ENCODE measurements at places on chromosomes 12 and 14. TPM values are rescaled to one million over a fixed set of nuclear protein-coding genes. Genes with fewer than 3 reads are reported as not detected.
A peak's percentile ranks its signal among the peaks of the same experiment; 100 is the strongest.

DNA sequence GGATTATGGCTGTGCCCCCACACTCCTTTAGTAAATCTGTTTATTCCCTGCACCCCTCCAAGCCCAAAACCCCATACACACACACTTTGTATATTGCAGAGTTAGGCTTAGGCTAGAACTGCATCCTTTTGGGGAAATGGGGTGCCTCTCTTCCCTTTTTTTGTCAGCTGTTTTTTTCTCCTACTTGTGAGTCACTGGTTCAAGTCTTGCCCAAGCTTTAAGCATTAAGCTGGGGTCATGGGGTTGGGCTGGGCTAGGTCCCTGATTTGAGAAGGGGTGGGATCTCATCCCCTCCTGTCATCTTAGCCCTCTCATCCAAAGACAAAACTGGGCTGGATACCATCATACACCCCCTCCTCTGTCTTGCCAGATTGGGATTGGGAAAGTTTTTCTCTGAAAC, 1.6 kb downstream of the LRP1 start:
- DNase-seq: no peak

DNA sequence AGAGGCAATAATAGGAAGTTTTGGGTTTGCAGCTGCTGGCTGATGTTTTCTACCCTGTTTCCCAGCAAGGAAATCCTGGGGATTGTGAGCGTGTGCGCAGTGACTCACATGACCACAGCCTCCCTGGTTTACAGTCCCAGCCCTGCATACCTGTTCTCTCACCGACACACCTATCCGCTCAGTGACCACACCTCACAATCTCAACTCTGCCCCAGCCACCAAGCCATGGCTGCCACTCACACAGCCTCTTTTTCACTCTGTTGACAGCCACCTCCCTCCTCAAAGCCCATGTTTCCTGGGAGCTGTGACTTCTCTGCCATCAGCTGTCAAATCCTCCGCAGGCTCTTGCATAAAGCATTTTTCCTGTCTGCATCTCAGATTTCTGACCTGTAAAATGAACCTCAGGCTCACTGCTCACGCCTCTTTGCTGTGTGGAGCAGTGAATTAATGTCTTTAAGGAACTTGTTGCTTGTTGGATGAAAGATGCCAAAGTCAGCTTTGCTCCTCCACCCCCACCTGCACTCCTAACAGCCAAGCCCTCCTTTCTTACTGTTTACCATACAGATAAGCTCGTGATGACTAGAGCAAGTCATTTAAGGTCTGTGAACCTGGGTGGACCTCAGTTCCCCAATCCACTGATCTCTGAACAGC, 43.5 kb downstream of the B4GALNT3 start:
- peak; percentile 96 for DNase-seq

- no peak for DNase-seq
These were observed 87.3 kb downstream of the TMX1 start for GRCh38 chr14:51327376-51327775.

DNA sequence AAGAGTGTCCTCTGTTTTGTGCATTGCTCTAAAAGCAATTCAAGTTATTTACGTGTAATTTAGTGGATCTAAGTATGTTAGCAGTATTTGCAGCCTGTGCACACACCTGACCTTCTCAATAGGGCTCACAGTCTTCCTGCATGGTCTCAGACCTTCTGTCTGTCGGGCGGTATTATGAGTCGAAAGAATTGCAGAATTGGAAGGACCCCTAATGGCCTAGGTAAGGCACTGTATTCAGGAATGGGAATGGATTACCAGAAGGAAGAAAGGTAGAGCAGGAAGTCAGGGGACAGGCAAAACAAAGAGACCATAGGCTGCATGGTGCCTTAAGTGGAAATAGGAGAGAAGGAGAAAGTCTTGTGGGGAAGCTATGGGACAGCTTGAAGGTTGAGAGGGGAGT, 341.6 kb downstream of the VRK1 start:
- peak; percentile 25 for DNase-seq

ADSS1 gene
- total RNA-seq: 7.9 TPM

DNA sequence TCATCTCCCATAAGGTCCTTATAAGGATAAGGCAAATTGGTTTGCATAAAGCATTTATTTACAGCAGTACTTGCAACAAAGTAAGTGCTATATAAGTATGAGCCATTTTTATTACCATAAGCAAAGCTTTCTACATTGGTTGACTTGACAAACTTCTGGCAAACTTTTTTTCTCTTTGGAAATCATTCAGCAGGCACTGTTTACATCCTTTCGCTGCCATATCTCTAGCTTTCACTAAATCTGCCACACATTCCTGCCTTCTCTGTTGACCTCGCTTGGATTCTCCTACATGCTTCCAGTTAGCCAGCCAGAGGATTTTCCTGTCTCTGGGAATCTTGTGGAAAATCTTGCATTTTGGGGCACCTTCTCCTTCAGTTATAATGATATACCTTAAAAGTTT, 21.8 kb upstream of the HDAC7 start:
- no peak for DNase-seq

SALL2 gene
- total RNA-seq: 4.1 TPM

GRCh38 chr12:33304176-33304575, 135.4 kb downstream of the SYT10 start:
- no peak for DNase-seq

DNA sequence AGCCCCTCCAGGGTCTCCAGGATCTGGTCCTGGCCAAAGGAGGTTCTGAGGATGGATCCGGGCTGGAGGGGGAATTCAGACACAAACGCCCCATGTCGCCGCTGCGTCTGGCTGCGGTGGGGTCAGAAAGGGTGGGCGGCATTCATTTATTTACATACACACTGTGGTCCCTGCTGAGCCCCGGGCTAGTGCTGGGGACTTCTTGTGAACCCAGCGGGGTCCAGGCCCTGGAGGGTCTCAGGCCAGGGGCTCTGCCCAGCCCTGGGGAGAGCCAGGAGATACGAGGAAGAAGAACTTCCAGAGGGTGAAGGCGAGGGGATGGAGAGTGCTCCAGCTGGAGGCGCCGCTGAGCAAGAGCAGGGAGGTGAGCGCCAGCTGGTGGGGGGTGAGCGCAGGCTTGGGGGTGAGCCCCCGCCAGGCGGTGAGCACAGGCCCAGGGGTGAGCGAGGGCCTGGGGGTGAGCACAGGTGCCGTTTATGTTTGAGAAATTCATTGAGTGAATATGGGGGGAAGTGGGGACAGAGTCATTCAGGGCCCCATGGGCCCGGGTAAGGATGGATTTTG, 68.1 kb downstream of the NCOR2 start:
- DNase-seq: no peak

DNA sequence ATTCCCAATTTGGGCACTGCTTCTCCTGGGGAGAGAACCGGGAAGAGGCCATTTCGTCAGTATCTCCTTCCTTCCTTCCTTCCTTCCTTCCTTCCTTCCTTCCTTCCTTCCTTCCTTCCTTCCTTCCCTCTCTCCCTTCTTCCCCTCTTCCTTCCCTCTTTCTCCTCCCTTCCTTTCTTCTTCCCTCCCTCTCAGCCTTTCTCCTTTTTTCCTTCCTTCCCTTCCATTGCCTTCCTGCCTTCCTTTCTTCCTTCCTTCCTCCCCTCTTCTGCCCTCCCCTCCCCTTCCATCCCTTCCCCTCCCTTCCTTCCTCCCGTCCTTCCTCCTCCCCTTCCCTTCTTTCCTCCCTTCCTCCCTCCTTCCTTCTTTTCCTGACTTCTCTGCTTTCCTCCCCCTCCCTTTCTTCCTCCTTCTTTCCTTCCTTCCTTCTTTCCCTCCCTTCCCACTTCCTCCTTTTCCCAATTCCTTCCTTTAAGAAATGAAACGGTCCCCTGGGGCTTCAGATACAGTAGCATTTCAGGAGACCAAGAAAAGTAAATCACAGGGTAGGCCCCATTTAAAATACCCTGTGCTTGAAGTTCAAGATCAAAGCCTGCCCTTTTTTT, 71.8 kb downstream of the ACACB start:
- no peak for DNase-seq

GRCh38 chr12:121288158-121288845, 8.2 kb downstream of the CAMKK2 start:
- no peak for DNase-seq

AKAP6 gene
- 1.5 TPM for total RNA-seq

GRCh38 chr14:54652605-54653052, 85.7 kb downstream of the SAMD4A start:
- no peak for DNase-seq

PARP11 gene
- 2.2 TPM for total RNA-seq

SLC25A47 gene
- total RNA-seq: not detected

DNA sequence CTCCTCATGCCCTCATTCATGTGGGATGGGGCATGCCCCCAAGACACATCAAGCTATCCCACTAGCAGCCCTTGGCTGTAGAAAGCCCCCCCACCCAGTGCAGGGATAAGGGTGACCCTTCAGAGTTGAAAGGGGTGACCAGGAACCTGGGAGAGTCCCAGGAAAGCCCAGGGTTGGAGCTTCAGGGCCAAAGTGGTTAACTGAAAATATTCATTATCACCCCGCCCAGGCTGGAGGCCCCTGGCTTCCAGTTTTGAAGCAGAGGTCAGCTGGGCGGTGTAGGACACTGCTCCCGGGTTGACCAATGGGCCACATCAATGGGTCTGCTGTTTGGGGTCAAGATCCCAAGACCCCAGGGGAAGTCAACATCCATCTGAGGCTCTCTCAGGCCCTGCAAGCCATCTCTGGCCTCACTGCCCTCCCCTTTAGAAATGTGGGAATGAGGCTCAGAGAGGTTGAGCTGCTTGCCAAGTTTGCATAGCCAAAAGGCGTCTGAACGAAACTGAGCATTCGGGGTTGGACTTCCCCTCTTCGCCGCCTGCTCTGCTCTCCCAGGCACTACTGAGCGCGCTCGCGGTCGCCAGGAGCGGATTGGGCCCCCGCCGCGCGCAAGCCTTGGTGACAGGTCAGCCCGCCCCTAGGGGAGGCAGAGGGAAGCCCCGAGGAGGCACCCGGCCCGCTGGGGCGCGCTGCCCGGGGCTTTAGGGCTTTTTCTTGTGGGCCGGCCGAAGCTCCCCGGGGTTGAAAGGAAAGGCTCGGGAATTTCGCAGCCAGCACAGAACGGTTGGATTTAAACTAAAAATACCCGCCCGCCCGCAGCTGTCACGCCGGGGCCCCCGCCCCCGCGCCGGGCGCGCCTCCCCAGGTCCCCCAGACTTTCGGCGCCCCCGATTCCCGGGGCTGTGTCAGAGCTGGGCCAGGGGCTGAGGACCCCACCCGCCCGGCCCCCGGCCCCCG, 576 bp downstream of the SYNE3 start:
- DNase-seq: peak; percentile 40

SLC6A15 gene
- total RNA-seq: not detected

DNA sequence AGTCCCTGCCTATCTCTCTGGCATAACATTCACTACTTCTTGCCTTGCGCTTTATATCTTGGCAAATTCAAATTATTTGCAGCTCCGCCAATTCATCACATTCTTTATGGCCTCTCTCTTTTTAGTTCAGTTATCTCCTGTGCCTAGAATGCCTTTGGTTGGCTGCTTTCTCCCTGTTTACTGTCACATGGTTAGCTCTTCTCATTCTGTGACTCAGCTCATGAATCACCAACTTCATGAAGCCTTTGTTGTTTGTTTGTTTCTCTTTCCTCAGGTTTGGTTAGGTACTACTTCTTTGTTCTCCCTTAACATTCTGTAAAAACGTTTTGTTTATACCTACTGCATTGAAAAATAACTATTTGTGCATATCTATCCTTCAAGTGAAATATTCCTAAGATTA, 376.5 kb upstream of the GARIN6 start:
- DNase-seq: peak; percentile 75

DNA sequence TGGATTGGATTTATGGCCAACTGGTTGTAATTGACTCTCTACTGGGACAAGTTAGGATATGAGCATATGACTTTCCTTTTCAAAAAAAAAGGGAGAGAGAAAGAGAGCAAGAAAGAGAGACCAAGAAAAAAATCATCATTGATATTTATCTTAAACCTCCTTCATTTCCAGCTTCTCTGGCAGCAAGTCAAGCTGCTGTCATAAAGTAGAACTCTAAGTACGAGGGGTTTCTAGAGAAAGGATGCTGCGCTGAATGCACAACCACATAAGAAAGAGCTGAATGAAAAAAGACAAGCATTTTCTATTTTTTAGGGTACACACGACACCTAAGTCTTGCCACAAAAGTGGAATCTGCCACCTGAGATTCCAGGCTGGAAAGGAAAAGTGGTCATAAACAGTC, 182.6 kb downstream of the SLC25A21 start:
- DNase-seq: no peak

MSI1 gene
- not detected for total RNA-seq

GRCh38 chr14:52607061-52607460, 54.4 kb downstream of the GPR137C start:
- no peak for DNase-seq

KRT72 gene
- total RNA-seq: not detected

GRCh38 chr12:106287364-106287763, 15.2 kb upstream of the TCP11L2 start:
- DNase-seq: peak; percentile 73

GRCh38 chr12:91533366-91533765, 350.7 kb upstream of the DCN start:
- no peak for DNase-seq

DNA sequence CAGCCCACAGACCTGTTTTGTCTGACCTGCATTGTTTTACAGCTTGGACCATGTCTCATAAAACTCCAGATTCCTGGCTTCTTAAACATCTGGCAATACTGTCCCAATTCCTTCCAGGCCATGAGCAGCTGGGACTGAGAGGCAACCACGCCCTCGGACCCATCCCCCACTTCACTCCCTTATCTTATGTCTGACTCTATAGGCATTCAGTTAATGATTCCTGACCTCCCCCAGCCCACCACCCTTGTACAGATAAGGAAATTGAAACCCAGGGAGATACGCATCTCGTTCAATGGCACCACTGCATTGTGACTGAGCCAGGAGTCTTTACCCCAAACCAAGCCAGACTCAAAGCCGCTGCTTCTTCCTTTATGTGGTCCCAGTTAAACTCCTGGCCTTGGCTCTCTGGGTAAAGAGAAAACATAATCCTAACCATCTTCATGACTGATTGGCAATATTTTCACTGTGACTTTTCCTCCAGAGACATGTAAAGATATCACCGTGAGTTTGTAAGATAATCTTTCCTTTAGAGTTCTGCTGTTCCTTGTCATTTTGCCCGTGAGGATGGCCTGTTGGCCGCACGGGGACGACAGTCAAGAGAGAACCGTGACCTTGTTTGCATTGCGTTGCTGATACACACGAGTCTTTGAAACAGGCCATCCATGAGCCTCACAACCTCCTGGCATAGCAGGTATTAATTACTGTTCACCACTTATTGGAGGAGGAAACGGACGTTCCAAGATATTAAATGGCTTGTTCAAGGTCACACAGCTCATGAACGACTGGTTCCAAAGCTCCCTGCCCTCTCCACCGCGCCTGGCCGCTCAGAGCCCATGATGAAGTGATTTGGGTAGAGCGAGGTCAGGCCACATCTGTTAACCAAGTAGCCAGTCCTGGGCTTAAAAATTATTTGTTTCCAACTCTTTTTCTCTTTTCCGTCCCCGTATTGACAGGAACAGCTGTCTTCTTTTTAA, 39.4 kb downstream of the MAP1LC3B2 start:
- peak; percentile 16 for DNase-seq

- peak; percentile 75 for DNase-seq
These were observed 157.7 kb downstream of the TTC7B start for GRCh38 chr14:90658541-90658967.

All from PC-3 (cell line).